AG10803 (cell line): ENCODE measurements at places on chromosomes 1 and 21.

DNA sequence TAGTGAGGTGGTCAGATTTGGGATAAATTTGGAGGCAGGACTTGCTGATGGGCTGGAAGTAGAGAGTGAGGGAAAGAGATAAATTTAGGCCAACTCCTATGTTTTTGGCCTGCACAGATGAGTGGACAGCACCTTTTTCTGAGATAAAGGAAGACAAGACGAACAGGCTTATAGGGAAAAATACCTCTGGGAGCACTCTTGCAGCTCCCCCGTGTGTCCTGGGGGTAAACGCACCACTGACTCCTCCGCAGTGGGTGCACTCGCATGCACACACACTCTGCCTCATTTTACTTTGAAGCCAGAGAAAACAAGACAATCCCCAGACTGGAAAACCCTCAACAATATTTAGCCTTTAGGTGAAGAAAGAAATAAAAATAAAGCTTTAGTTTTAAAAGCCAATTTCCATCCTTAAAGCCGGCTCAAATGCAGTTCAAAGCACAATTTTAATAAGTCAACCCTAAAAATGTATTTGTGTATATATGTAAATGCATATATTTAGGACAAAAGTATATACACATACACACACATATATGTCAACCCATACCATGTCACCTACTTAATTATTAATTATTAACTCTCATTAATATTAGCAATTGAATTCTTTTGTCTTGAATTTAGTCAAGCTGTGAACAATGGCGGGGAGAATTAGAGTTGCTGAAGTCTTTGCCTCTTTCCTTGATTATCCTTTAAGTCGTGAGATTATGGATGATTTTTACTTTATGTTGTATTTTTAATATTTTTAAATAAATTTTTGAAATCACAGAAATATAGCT lies 341.8 kb downstream of the ZNF326 start:
- no peak for DNase-seq

GRCh38 chr1:21490774-21491487 lies 18.3 kb upstream of the ALPL start:
- peak; percentile 82 for DNase-seq

DNA sequence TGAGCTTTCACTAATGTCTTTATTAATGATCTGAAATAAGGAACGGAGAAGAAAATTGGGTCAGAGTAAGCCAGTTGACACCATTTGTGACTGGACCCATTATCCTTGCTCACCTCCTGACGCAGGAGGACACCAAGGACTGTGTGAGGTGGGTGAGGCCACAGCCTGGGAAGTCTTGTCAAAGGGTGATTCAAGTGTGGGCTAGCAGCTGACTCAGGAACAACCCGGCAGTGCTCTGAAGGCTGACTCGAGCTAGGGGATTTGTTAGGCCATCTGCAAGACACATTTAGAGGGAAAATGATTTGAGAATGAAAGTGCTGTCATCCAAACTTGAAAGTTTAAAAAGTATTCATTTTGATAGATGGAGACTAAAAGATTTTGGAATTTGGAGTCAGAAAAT lies 21.2 kb downstream of the PRRX1 start:
- DNase-seq: peak; percentile 90

GRCh38 chr21:36504067-36505058 lies 24.4 kb upstream of the CLDN14 start:
- peak; percentile 58 for DNase-seq
